Stimulated activated CD8-positive, alpha-beta memory T cell treated with anti-CD3 and anti-CD28 coated beads, Interleukin-4, amount 100 ng/mL, for 4 hours (primary cell): ENCODE measurements at places on chromosomes 6 and 20.

GRCh38 chr6:4780360-4780812, 4.2 kb downstream of the CDYL start:
- DNase-seq = no peak

GRCh38 chr6:51432481-51432880, 613.8 kb downstream of the TFAP2B start:
- no peak for DNase-seq

GRCh38 chr6:159720708-159721107, 6.6 kb upstream of the WTAP start:
- no peak for DNase-seq

GRCh38 chr20:47066484-47067270, 172.0 kb downstream of the EYA2 start:
- DNase-seq = no peak

GRCh38 chr6:111601886-111602285, 3.8 kb downstream of the TRAF3IP2 start:
- DNase-seq = no peak

GRCh38 chr6:139336488-139336887, 38.0 kb downstream of the CITED2 start:
- DNase-seq = no peak

- DNase-seq = no peak
Measured at GRCh38 chr20:21618759-21619416, 86.6 kb upstream of the PAX1 start.

GRCh38 chr6:150799276-150799805, 66.2 kb upstream of the MTHFD1L start:
- no peak for DNase-seq

DNA sequence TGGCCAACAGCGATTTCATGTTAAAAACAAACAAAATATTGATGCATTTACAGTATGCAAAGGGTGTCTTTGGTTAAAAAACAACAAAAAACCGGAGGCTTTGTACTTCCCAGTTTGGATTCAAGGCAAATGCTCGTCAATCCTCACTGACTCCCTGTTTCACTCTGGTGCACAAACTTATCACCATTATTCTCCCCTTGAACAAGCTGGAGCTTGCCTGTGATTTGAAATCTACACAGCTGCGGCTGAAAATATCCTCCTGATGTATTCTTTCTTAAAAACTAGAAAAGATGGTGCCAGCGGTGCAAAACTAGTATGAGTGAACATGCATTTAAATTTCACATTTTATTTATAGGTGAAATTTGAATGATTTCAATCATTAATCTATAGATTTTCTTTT, 3.3 kb downstream of the PERP start:
- no peak for DNase-seq
